A549 treated with CORT108297 at 1 μM for 4 hours (cell line): ENCODE measurements at places on chromosomes 1 and 21. TPM values are rescaled to one million over a fixed set of nuclear protein-coding genes. Genes with fewer than 3 reads are reported as not detected.

Gene VPS72
- total RNA-seq: 39.9 to 66.6 TPM (median 45.1 TPM) in 5 replicates

Gene SH3D21
- 1.6 to 2.5 TPM (median 1.9 TPM) in 5 replicates for total RNA-seq

Gene ADSS2
- total RNA-seq: 44.3 to 62.5 TPM (median 48.2 TPM) in 5 replicates

Gene MIER1
- 8.0 to 11.3 TPM (median 10.3 TPM) in 5 replicates for total RNA-seq

Gene RGS13
- not detected in 5 replicates for total RNA-seq

Gene ALG6
- total RNA-seq: 5.8 to 6.6 TPM (median 6.1 TPM) in 5 replicates

Gene LCE2B
- not detected in 5 replicates for total RNA-seq

Gene DPYD
- total RNA-seq: 1.5 to 2.7 TPM (median 2.1 TPM) in 5 replicates

Gene LPAR3
- 0.22 to 0.62 TPM (median 0.26 TPM) in 5 replicates for total RNA-seq

Gene S100A5
- 0.70 to 1.1 TPM (median 0.81 TPM) in 5 replicates for total RNA-seq

Gene CHI3L1
- not detected in 5 replicates for total RNA-seq

Gene SPRR2B
- total RNA-seq: not detected in 5 replicates

Gene LCE3D
- total RNA-seq: 0.44 to 1.3 TPM (median 0.64 TPM) in 5 replicates

Gene S100A2
- 16.0 to 29.8 TPM (median 24.0 TPM) in 5 replicates for total RNA-seq

Gene CYYR1
- not detected in 5 replicates for total RNA-seq

Gene TCHH
- total RNA-seq: 0.20 to 0.26 TPM (median 0.24 TPM) in 5 replicates

Gene CRNN
- not detected in 5 replicates for total RNA-seq

Gene BLZF1
- total RNA-seq: 14.0 to 20.2 TPM (median 14.7 TPM) in 5 replicates

Gene DFFB
- 2.7 to 4.2 TPM (median 3.7 TPM) in 5 replicates for total RNA-seq

Gene PRKAA2
- total RNA-seq: 2.2 to 2.8 TPM (median 2.7 TPM) in 5 replicates

Gene AIRE
- not detected in 5 replicates for total RNA-seq

Gene FCGR1A
- total RNA-seq: not detected in 5 replicates

Gene TEX38
- 0.15 TPM in 1 of 5 replicates, not detected in the others for total RNA-seq

Gene GPR153
- 0.76 to 1.5 TPM (median 1.4 TPM) in 5 replicates for total RNA-seq

Gene LRRN2
- 14.3 to 20.0 TPM (median 16.5 TPM) in 5 replicates for total RNA-seq

Gene LY9
- total RNA-seq: 0.06 to 0.10 TPM (median 0.08 TPM) in 5 replicates

Gene ELAPOR1
- total RNA-seq: 0.39 to 0.91 TPM (median 0.64 TPM) in 5 replicates
